Naive B cell (primary cell): ENCODE measurements at places on chromosomes 7 and 10.

- no peak for DNase-seq
Observed at GRCh38 chr10:1978584-1978983, 241.3 kb upstream of the ADARB2 start.

GRCh38 chr7:115940460-115941060 is 90.0 kb downstream of the TFEC start:
- no peak for DNase-seq

GRCh38 chr7:33593611-33594010 is 311.7 kb upstream of the BMPER start:
- no peak for DNase-seq

DNA sequence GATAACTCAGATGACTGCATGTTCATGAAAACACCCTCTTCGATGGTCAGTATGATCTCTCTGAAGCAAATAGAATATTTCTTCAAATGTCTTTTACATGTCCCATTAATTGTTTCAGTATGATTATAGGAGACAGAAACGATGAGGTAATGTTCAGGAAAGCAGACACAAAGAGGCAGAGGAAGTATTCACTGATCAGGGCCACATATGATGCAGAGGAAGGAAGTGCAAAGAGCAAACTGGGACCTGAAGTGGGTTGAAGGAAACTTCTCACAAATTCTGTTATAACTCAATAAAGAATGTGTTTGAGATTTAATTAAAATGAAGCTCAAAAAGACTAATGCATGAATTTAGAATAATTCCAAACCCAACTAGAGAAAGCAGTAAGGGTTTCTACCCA is 70.5 kb downstream of the TES start:
- DNase-seq = no peak

- DNase-seq = no peak
Observed at GRCh38 chr10:48478980-48479811, 125.7 kb downstream of the ARHGAP22 start.

DNA sequence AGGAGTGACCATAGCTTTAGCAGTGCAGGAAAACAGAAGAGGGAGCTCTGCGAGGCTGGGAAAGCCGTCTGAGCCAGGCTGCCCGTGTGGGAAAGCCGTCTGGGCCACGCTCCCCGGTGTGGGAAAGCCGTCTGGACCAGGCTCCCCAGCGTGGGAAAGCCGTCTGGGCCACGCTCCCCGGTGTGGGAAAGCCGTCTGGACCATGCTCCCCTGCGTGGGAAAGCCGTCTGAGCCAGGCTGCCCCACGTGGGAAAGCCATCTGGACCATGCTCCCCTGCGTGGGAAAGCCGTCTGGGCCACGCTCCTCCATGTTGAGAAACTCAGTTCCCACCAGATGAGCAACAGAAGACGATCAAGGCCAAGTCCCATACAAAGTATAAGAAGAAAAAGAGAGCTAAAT is 101.8 kb downstream of the GALNT11 start:
- no peak for DNase-seq

GRCh38 chr10:30106987-30107386 is 47.6 kb upstream of the JCAD start:
- DNase-seq = no peak

DNA sequence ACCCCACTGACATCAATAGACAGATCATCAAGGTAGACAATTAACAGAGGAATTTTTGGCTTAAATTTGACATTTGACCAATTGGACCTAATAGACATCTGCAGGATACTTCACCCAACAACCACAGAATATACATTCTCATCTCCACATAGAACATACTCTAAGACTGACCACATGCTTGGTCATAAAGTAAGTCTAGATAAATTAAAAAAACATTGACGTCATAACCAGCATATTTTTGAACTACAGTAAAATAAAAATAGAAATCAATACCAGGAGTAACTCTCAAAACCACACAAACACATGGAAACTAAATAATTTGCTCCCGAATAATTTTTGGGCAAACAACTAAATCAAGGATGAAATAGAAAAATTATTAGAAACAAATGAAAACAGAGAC is 205.7 kb downstream of the REEP3 start:
- no peak for DNase-seq

DNA sequence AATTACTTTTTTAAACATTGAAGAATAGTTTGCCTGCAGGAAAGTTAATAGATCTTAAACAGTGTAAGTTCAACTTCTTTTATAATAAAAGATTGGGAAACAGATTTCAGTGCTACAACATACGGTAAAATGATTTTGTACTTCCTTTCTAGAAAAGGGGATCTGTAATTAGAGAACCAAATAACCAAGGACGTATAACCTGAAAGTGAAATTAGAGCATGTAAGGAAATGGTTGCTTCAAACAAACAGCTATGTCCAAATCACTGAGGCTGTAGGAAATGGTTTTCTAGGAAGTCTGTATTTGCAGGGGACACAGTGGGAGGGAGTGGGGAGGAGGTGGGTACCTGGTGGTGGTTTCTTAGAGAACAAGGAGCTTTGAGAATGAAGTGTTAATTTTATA is 57.9 kb upstream of the EXOC6 start:
- peak; percentile 55 for DNase-seq

- DNase-seq = no peak
Observed at GRCh38 chr7:155756322-155756721, 55.9 kb downstream of the SHH start.

- DNase-seq = no peak
Observed at GRCh38 chr10:123537188-123537961, 128.8 kb upstream of the GPR26 start.

- DNase-seq = no peak
Observed at GRCh38 chr7:41917-42565, 150.3 kb upstream of the FAM20C start.

GRCh38 chr7:130242198-130243014 is 24.3 kb upstream of the CPA2 start:
- DNase-seq = no peak

GRCh38 chr10:12508165-12508564 is 158.8 kb downstream of the CAMK1D start:
- DNase-seq = no peak

DNA sequence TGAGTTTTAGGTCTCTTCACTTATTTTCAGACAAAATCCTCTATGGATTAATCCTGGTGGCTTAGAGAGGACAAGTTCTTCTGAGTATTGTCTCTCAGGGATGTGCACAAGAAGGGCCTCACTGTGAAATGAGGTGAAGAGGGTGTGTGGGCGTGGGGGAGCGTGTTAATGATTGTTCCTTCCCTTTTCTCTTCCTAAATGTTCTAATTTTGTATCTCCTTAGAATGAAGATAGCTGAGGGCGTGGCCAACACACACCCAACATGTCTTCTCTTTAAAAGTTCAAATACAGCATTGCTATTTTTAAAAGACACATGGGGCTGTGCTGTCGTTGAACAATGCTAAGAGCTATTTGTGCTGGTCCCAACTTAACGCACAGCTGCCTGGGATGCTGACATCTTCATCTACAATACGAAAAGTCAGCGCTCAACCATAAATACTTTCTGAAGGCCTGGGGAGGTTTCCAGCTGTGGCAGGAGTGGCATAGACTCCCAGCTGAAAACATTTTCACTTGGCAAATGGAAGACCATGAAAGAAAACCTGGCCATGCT is 135.9 kb downstream of the JCAD start:
- no peak for DNase-seq
